ENCODE measurements at places on chromosomes 11 and 22.

DNA sequence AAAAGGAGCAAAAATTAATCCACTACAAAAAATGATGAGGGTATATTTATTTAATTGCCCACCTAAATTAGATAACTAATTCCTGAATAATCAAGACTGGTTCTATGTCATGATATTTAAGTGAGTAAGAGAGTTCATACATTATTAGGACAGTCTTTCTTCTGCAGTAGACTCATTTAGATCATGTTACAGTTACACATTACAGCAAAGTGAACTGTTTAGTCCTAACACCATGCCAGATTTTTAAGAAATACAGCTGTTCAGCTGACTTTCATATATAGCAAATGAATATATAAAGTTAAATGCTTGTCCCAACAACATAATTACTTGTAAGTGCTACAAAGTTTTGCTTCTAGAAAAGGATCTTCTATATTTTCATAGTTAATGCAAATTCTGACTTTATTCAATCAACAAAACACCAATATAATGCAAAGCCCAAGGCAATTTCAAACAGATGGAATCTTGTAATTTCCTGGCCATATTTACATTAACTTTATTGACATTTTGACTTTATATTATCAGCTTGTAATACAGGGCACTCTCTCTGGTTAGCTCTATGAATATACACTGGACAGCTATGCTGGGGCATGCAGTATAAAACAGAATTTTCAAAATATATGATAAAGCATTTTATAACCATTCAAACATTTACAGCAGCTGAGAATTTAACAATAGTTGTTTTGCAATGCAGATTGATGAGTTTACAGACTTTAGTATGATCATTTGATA, 45.7 kb upstream of the TP53AIP1 start:
- DNase-seq, result no peak

DNA sequence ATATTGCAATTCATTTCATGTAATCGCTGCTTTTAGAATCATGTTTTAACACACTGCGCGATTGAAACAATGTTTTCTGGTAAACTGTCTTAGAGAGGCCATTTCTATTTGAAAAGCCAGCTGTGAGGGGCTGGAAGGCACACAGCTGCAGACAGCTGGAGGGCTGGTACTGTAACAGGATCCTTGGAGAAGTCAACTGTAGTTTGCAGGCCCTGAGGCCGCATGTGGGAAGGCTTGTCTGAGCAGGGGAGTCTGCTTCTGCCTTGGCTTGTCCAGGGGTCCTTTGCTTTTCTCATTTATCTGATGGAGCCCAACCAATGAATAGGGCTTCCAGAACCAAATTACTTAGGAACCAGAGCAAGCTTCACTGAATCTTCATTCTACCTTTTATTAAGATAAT, 313.5 kb downstream of the BLID start:
- DNase-seq, result no peak

DNA sequence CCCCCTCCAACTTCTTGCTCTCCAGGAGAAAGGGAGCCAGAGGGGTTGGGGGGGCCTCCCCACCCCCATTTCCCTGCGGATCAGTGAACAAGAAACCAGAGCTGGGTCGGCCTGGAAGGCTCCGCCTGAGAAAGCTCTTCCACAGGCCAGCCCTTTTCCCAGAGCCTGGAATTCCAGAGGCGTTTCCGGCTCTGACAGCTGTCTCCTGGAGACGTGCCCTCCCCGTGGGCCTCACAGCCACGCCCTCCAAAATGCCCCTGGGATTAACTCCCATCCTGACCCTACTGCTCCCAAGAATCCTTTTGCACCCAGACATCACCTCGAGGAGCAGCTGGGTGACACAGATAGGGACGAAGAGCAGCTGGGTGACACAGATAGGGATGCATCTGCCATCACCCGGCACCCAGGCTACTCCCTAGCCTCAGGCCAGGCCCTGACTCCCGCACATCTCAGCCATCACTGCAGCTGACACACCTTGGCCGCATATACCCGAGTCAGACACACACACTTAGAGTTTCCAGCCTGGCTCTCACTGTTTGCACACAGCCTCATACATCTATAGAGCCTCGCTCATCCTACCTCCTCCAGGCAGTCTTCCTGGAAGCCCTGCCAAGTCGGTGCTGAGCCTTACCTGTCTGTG, 7.6 kb upstream of the CDC42EP1 start:
- no peak for DNase-seq

DNA sequence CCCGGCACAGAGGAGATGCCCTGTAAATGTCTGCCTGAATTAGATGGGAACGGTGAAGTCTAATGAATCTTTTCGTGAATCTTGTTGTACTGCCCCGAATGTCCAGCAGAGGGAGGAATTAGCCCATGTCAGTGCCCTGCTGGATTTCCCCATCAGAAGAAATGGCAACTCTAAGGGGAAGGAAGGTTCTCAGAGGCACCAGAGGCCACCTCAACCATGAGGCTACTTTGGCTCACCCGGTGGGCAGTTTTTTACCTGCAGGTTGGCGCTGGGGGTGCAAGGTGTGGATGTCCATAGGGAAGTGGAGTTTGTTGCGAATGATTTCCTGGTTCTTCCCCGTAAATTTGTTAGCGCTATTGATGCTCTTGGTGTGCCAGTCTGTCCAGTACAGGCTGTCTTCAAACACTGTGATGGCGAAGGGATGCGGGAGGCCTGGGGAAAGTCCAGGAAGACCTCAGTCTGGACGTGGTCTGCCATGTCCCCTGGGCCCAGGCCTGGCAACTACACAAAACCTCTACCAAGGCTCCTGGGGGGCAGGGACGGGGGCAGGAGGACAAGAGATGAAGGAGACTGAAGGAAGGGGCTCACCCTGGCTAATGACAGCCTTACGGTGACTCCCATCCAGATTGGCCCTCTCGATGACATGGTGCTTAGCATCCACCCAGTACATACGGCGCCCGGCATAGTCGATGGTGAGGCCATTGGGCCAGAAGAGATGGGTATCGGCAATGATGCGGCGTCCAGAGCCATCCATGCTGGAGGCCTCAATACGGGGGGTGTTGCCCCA, 28.5 kb downstream of the LRP4 start:
- peak; percentile 79 for DNase-seq

DNA sequence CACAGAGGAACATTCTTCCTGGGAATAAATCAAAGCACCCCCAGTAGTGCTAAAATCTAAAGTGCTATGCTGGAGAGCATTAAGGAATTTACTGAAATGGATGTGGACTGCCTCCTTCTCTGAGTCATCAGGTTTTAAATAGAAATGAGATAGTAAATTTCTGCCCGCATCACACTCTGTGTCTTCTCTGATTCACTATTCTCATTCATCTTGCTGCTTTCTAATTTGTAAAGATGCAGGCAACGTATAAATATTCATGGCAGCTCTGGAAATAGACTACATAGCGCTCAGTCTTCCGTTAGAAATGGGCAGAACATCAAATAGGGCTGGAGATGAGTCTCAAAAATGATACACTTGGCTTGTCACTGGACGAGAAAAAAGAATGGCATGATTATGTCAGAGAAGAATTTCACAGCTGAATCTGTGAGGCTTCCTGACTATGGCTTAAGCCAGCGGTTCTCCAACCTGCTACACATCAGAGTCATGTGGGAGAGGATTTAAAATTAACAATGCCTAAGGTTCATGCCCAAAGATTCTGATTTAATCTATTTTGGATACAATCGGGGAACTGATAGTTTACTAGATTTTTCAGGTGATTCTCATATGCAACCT, 178.2 kb downstream of the LRRC4C start:
- DNase-seq, result no peak

GRCh38 chr11:126190792-126191191, 20.7 kb downstream of the RPUSD4 start:
- no peak for DNase-seq

DNA sequence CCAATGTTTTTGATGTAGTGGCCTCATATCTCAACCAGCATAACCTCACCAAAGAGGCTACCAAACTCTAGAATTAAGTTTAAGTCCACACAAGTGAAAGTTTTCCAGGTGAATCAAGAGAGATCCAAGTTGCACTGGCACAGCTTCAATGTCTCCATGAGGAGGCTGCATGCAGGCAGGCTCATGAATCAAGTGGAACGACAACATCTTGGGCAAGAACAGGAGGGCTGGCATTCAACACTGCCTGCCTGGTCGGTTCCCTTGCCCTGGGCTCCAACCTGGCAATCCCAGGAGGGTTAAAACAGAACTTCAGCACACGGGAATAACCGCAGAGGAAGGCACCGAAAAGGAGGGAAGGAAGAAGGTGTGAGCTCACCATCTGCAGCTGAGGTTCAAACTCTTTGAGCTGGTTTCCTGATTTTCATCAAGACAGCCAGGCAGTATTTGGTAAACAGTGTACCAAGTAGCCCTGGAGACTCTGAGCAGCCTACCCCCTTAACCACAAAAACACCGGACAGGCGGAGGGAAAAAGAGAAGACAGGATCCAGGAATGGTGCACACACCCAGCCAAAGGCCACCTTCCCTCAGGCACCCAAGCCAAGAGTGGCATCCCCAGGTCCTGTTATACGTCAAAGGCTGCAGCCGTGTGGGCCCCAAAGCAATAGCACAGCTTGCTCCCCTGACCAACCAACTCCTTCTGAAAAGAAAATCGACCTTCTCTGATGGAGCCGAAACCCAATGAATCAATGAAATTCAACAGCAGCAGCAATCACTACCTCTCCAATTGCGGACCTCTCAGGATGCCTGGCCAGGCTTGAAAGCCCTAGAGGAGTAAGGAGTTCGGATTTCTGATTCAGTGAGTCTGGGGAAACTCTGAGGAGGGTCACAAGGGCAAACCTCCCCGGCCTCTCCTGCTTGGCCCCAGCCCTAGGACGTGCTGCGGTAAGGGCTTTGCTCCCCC, 1.3 kb downstream of the PACSIN2 start:
- DNase-seq, result peak; percentile 23

- DNase-seq, result no peak
These were observed 7.2 kb downstream of the CHKA start for GRCh38 chr11:68113986-68114385.

DNA sequence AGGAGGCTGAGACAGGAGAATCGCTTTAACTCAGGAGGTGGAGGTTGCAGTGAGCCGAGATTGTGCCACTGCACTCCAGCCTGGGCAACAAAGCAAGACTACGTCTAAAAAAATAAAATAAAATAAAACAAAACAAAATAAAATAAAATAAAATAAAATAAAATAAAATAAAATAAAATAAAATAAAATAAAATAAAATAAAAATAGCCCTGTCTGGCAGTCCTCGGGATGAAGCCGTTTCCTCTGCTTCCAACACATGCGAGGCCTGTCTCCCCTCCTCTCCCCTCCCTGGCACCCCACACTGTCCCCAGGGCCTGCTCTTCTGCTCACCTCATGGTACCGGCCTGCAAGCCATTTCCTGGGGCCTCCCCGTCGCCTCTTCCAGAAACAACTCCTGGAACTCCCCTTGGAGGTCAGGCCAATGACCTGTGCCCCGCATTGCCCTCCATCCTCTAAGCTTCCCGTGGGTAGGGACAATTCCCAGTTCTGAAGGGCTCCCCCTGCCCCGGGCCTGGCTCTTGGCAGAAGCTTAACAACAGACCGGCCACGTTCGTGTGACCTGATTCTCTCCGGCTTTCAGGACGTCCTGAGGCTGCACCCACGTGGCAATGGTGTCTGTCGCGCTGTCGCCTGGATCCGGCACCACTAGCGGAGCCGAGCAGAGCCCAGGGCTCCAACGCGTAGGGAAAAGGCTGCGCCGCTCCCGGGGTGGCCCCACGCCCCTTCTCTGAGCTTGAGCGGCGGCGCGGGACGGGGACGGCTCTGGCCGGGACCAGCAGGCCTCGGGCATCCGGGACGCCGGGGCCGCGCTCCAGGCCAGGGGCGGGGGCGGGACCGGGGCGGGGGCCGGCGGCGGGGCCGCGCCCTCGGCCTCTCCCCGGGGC, 456 bp upstream of the PARVB start:
- DNase-seq, result peak; percentile 40

GRCh38 chr22:45064313-45065278, 54.8 kb upstream of the PHF21B start:
- no peak for DNase-seq

GRCh38 chr11:9250139-9250582, 15.0 kb downstream of the DENND5A start:
- DNase-seq, result peak; percentile 66

- no peak for DNase-seq
These were observed 88.3 kb downstream of the NAV2 start for GRCh38 chr11:19800714-19801519.

- DNase-seq, result no peak
These were observed 84.3 kb upstream of the SHISAL1 start for GRCh38 chr22:44396727-44397722.

GRCh38 chr22:35735542-35735941, 17.9 kb downstream of the APOL5 start:
- DNase-seq, result no peak

GRCh38 chr11:133291780-133292179, 240.5 kb downstream of the OPCML start:
- no peak for DNase-seq

DNA sequence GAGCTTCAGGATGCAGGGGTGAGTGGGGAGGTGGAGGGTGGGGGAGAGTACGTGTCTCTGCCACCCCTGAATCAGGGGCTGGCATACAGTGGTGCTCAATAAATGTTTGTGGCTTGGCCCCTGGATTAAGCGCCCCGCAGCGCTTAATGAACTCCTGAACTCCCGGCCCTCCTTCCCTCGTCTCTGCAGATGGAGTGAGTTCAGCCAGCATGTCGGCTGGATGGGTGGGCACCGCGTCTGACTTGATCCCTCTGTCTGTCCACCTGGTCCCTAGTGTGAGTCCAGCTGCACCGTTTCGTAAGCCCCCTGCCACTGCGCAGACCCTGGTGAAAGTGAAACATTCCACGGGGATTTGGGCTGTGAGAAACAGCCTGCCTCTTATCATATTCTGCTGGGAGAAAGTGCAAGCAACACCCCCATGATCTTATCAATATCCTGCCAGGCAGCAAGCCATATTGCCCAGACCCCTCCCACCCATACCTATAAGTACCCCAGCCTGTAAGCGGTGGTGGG, 12.0 kb upstream of the MRGPRD start:
- DNase-seq, result no peak

- DNase-seq, result peak; percentile 74
These were observed 16.8 kb upstream of the CASTOR1 start for GRCh38 chr22:30305906-30306626.

DNA sequence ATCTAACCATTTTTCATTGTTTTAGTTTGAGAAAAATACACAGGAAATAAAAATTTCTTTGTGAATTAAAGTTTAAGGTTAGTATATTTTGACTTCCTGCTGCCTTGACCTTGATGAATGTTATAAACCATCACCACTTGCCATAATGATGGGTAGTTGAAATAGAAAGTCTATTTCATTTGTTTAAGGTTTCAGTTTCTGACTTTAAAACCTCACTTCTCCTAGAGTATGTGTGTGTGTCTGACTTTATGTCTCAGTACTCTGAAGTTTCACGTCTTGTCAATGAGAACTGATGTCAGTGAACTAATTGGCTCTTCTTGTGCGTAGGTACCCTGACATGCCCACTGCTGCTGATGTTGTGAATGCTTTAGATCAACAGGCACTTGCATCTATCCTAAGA, 188.2 kb downstream of the METTL15 start:
- no peak for DNase-seq

GRCh38 chr11:126834149-126834548, 166.4 kb downstream of the KIRREL3 start:
- no peak for DNase-seq

- no peak for DNase-seq
These were observed 9.4 kb downstream of the CEP164 start for GRCh38 chr11:117337076-117337475.

- DNase-seq, result no peak
These were observed 110.6 kb downstream of the TP53I11 start for GRCh38 chr11:44840085-44840478.

GRCh38 chr11:134724106-134724778, 312.2 kb upstream of the B3GAT1 start:
- DNase-seq, result no peak

GRCh38 chr11:128153697-128154048, 433.7 kb downstream of the ETS1 start:
- no peak for DNase-seq
